ENCODE measurements at places on chromosomes 5 and 9.
A peak's percentile ranks its signal among the peaks of the same experiment; 100 is the strongest.

GRCh38 chr5:472076-472655 lies 29.2 kb downstream of the EXOC3 start:
- DNase-seq: peak; percentile 44

DNA sequence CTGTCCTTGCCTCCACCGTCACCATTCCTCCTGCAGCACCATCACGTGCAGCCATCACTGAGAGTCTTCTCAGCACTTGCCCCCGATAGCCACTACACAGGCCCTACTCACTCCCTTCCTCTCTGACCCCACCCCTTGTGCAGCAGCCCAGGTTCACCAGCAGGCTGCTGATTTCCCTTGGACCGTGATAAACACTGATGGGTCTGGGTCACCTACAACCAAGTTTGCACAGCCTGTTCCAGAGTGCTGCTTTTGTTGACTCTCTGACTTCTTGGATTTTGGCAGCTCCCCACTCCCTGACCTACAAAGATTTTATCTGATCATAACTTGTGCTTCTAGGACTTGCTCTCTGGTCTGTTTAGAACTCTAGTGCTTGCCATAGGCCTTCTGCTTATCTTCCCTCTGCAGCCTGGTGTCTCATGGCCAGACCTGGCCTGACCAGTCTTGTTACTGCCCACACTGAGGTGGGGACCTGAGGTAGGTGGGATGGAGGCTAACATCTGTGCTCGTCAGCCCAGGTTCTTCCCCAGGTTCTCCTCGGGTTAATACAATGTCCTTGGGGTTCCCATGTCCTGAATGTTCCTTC lies 109.3 kb downstream of the TARS1 start:
- no peak for DNase-seq

GRCh38 chr9:121573717-121574485 lies 74.3 kb upstream of the GGTA1 start:
- no peak for DNase-seq

DNA sequence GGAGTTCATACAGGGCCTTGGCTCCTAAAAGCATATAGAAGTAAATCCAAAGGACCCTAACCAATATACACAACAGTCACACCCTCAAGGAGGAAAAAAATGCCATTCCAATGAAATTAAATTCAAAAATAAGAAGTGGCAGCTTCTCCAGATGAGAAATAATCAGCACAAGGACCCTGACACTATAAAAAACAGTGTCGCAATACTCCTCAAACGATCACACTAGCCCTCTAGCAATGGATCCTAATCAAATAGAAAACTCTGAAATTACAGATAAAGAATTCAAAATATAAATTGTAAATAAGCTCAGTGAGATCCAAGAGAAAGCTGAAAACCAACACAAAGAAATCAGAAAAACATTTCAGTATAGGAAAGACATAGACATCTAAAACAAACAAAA lies 33.5 kb upstream of the HTR4 start:
- DNase-seq: no peak

DNA sequence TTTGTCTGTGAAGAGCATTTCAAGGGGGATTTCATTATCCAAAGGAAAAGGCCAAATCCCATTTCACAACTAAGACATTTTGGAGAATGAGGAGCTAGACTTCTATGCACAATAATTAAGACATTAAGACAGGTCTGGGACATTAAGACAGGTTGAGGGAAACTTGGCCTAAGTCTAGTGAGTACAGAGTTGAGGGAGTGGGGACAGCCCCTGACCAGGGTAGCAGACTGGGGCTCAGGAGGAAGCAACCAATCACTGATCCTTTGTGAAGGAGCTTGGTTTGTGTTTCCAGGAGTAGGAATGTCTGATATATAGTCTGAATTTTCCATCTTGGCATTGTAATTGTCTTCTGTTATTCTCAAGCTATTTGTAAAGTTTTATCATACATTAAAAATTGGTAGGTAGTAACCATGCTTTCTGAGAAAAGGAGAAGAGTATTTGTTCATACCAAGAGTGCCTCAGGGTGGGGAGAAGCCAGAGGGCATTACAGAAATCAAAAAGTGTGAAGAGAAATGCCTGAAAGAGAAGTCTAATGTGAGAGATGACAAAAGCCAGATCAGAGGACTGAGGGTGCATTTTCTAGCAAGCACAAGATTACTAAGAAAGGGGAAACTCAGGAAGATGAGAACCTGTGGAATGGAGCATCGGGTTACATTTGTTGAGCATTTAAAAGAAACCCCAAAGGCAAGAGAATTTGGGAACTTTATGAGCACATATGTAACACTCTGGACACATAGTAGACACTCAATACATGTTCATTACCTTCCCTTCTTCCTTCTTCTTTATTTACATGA lies 189.3 kb upstream of the PIK3R1 start:
- no peak for DNase-seq

- DNase-seq: no peak
These were observed 384.4 kb downstream of the MTRR start for GRCh38 chr5:8253376-8253775.
